ENCODE measurements at places on chromosomes 16 and 17.
A peak's percentile ranks its signal among the peaks of the same experiment; 100 is the strongest.

DNA sequence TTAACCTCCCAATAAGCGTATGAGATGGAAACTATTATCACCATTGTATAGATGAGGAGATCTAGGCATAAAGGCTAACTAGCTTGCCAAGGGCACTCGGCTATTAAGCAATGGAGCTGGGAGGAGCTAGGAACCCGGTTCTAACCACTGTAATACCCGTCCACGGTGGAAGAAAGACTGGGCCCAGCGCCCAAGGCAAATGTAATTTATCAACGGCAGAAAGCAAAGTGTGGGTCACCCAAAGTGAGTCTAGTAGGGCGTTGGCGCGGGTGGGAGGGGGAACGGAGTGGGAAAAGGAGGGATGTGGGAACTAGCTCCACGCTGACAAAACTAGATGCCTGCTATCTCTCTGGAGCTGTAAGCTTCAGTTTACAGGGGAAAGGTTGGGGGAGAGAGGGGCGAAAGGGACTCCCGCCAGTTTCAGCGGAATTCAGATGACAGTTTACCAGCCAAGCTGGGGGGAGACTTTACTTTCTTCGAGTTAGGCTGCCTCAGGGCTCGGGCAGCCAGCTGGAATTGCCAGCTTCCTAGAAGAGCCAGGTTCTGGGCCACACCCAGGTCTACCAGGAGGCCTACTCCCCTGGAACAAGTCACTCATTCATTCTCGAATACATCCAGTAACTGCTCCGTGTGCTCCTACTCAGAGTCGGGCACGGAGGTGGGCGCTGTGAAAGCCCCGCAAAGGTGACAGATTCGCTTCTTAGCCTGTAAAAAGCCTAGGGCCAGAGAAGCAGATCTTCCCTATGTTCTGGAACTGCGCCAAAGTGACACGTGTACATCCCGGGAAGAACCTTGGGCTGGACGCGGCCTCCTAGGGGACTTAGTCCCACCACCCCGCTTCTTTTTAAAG is 837 bp downstream of the LRRC59 start:
- DNase-seq, result no peak

DNA sequence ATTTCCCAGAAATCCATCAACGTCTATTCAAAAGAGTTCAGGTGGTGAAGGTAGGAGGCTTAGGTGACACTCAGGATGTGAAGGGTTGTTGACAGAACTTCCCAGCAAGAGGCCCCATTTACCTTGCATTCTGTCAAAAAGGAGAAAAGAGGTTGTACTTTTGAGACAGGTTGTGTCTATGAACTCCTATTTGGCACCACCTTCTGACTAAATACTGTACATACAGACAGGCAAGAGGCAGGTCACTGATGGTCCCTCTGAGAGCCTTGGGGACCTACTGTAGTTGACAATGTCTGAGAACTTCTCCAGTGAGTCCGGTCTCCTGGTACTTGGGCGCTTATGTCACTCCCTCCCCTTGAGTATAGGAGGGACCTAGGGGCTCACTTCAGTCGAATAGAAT is 479.3 kb upstream of the ZFHX3 start:
- DNase-seq, result no peak

DNA sequence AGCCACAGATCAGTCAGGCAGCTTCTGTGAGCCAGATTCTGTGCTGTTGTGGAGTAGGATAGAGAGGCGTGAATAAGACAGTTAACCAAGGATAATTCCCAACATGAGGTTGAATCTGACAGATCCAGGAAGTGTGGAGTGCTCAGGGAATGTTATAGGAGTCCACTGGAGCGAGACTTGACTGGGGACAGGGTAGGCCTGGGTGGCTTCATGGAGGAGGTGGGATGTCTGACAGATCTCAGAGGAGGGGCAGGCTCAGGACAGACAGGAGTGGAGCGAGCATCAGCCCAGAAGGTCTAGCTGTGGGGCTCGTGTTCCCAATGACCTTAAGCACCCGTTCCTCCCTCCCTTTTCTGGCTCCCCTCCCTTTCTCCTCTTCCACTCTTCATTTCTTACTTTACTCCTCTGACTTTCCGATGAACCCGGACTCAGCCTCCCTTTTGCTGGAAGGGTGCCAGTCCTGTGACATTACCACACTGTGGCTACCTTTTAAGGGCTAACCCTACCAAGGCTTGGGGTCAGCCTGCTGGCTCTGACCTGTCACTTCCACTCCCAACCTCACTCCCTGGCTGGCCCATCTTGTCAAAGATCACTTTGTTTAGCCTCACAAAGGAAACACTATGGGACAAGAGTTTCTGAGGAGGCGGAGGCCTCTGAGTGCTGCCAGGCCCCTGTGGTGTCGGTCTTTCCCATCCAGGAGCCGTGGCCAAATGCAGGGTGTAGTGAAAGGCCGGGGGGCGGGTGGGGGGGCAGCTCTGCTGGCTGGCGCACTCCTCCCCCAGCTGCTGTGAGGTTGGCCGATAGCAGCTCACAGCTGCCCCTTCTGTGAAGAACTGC is 28.5 kb upstream of the EFCAB13 start:
- DNase-seq, result no peak

GRCh38 chr17:82399041-82399441 is 19.1 kb upstream of the HEXD start:
- DNase-seq, result peak; percentile 73

DNA sequence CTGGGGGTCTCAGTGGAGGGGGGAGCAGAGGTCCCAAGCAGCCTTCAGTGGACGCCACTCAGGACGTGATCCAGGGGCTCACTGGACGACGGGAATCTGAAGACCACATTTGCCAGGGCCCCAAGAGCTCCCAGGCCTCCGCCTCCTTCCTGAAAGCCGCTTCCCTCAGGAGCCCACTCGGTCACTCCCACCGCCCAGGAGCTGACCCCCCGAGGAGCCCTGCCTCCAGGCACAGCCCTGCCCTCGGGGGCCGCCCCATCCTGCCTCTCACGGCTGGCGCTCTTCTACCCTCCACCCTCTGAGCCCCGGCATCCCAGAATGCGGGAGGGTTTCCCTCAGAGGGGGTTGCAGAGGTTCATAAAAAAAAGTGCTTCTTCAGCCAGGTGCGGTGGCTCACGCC is 24.2 kb downstream of the TIMM22 start:
- no peak for DNase-seq

DNA sequence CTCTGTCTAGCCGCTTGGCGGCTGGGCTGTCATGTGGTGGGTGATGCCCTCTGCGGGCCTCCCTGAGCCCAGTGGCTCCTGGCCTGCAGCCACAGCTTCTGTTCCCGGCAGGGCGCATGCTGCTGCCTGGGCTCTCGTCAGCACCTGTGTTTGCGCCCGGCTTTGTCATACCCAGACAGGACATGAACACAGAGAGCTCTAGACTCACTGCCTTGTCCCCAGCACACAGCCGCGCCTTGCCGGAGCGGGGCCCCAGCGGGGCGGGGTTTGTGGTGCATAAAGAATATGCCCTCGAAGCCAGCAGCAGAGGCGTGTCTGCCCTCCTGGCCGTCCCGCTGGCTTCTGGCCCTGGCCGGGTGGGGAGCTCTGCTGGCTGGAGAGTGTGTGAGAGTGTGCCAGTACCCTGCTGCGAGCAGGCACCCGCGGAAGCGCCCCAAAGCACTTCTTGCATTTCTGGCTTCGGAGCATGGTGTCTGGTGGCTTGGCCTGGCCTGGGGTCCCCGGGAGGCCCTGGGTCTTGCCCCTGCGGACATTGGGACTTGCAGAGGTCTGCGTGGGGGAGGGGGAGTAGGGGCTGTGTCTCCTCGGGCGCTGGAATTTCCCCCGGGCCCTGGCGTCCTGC is 14.4 kb downstream of the ASPSCR1 start:
- DNase-seq, result no peak

- no peak for DNase-seq
Measured at GRCh38 chr16:4487955-4488498, 11.8 kb downstream of the HMOX2 start.

GRCh38 chr16:80309178-80309577 is 231.6 kb upstream of the DYNLRB2 start:
- DNase-seq, result peak; percentile 6

DNA sequence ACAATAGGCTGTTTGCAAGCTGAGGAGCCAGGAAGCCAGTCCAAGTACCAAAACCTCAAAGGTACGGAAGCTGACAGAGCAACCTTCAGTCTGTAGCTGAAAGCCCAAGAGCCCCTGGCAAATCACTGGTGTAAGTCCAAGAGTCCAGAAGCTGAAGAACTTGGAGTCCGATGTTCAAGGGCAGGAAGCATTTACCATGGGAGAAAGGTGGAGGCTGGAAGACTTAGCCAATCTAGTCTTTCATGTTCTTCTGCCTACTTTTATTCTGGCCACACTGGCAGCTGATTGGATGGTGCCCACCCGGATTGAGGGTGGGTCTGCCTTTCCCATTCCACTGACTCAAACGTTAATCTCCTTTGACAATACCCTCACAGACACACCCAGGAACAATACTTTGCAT is 15.3 kb downstream of the CD300LB start:
- no peak for DNase-seq

- no peak for DNase-seq
Measured at GRCh38 chr16:67202956-67203493, 4.1 kb downstream of the ELMO3 start.

DNA sequence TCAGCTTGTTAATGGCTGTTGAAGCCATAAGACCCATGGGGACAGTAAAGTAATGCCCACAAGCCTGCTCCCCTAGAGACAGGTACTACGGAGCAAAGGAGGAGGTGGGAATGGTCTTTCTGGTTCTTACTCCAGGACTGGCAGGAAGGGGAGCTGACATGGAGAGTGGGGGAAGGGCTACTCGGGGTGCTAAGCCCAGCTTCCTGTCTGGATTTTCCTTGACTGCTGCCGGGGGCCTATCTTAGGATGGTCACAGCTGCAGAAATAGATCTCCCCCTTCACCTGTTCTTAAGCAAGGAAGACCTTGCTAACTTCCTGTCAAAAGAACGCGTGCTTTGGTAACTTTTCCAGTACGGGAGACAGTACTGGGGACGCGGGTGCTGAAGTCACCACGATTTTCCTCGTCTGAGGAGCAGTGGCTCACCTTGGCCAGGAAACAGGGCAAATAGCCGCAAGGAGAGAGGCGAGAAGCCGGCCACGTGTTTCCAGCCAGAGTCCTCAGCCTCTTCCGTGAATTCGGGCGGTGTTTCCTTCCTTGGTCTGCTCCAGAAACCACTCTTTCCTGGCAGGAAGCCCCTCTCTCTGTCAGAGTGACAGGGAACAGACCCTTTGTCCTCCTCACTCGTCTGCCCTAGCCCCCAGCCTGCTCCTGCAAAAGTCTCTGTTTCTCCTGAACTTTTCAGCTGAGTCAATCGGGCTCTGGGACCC is 656 bp upstream of the PRR29 start:
- DNase-seq, result no peak

DNA sequence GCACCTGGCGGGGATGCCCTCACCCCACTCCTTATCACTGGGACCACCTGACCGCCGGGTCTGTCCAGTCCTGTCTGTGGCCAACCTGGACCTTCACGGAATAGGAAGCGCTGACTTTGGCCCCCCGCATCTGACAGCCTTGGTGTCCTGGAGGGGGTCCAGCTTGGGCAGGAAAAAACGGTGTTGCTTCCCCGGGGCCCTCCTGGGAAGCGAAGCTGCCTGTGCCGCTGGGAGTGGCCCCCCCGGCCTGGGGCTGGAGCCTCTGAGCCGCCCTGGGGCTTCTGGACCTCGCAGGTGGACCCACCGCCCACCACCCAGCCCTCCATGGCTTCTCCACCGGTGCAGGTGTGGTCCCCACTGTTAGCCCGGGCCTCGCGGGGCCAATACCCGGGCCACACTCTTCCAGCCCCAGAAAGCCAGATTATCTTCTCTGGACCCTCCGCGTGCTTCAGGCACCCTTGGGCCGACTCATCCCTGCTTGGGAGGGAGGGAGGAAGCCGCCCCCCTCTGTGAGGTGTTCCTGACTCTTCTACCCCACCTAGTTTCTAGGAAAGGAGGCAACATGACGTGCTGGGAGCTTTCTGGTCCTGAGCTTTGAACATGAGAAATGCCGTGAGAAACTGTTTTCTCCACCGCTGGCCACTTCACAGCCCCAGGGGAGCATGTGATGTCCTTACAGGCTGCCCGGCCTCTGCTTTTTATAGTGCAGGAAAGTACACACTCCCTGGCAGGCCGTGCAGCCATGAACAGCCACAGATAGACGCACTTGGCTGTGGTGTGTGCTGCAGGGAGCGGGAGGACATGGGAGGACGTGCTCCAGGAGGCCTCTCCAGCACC is 1.1 kb downstream of the C1QTNF1 start:
- no peak for DNase-seq

DNA sequence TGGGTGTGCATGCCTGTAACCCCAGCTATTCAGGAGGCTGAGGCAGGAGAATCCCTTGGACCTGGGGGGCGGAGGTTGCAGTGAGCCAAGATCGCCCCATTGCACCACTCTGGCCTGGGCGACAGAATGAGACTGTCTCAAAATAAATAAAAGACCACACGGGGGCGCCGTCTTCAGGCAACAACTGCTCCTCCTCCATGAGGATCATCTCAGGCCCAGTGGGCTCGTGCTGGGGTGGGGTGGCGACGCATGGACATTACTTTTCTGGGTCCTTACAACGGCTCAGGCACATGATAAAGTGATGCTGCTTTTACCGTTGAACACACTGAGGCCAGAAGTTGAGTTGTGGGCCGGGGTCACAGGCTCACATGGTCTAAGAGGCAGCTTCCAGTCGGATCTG is 56.2 kb downstream of the PRMT7 start:
- no peak for DNase-seq

- no peak for DNase-seq
Measured at GRCh38 chr17:78986048-78986648, 6.4 kb upstream of the LGALS3BP start.

DNA sequence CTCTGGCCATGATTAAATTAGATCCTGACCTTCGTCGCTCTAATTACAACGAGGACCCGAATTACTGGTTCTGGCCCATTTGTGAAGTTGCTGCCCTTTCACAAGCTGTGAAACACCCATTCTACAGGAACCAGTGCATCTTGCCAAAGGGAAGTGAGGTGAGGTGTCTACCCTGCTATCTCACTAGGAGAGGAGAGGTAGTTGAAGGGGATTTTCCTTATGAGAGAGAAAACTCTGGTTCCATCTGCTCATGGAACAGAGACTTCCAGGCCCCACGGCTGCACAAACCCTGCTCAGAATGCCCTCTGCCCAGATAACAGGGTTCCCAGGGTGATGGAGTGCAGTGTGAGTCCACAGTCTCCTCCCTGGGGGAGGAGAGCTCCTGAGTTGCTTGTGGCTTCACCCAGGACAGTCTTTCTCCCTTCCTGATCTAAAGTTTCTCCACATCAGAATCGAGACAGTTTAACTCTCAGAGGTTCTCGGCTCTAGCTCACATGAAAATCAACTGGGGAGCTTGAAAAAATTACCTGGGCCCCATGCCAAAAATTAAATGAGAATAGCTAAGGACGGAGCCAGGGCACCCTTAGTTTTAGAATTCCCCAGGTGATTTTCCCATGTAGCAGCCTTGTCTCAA is 7.8 kb upstream of the SSTR2 start:
- peak; percentile 91 for DNase-seq

DNA sequence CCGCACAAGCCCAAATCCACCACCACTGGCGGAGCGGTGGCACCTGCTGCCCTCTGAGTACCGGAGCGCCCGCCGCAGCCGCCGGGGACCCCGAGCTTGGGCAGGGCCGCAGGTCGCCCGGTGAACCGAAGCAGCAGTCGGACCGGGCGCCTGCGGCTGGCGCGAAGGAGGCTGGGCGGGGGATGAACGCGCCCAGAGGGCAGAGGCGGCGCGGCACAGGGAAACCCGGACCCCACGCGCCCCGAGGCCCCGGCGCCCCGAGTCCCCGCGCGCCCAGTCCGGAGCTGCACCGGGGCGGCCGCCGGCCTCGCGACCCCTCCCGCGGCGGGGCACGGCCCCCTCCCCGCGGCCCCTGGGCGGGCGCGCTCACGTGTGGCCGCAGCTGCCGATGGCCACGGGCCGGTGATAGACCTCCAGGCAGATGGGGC is 393 bp downstream of the RNF166 start:
- no peak for DNase-seq

- no peak for DNase-seq
Measured at GRCh38 chr17:1758807-1759206, 3.1 kb upstream of the SERPINF1 start.
